HCT116 (cell line): ENCODE measurements at places on chromosomes 6 and 20. TPM values are rescaled to one million over a fixed set of nuclear protein-coding genes. Genes with fewer than 3 reads are reported as not detected.

Gene FAXC
- total RNA-seq: 4.7 TPM

Gene NAPB
- 7.9 TPM for total RNA-seq

Gene ZBTB9
- 14.2 TPM for total RNA-seq

Gene HCRTR2
- not detected for total RNA-seq

Gene PAX1
- total RNA-seq: not detected

Gene TFAP2C
- 6.9 TPM for total RNA-seq

Gene ZC3H12D
- total RNA-seq: 0.30 TPM

Gene TRIM15
- total RNA-seq: 6.5 TPM

Gene HCK
- total RNA-seq: 0.17 TPM
